ENCODE measurements at places on chromosomes 6 and 20.

- no peak for DNase-seq
Measured at GRCh38 chr6:154624038-154624599, 109.1 kb upstream of the SCAF8 start.

GRCh38 chr6:53793318-53794136, 1.3 kb upstream of the LRRC1 start:
- no peak for DNase-seq

DNA sequence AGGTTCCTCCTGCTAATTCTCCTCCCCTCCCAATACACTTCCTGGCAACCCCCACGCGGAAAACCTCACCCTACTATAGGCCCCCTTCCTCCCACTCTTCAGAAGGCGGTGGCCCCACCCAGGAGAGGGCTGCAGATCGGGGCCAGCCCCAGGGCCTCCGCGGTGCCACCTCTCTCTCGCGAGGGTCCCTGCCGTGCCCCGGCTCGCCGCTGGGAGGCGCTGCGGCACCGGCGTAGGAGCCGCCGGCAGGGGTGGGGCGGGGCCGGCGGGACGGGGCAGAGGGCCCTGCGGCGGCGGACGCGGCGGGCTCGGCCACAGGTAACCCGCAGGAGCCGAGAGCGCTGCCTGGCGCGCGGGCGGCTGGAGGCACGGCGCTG, at the start of gene ANKRD6:
ANKRD6 (plus strand) TSS at position 278 of the 377 bp plus-strand sequence. CDS start 133,825 bp downstream, outside the sequence.
- peak; percentile 65 for DNase-seq

- no peak for DNase-seq
Measured at GRCh38 chr20:63026582-63027165, 19.9 kb upstream of the BHLHE23 start.

- peak; percentile 62 for DNase-seq
Measured at GRCh38 chr6:21438237-21438985, 155.1 kb upstream of the SOX4 start.

GRCh38 chr20:46999801-47000465, 105.3 kb downstream of the EYA2 start:
- no peak for DNase-seq

GRCh38 chr6:158894193-158894592, 75.0 kb upstream of the EZR start:
- DNase-seq, result no peak
